ENCODE measurements at places on chromosomes 6 and 20.

DNA sequence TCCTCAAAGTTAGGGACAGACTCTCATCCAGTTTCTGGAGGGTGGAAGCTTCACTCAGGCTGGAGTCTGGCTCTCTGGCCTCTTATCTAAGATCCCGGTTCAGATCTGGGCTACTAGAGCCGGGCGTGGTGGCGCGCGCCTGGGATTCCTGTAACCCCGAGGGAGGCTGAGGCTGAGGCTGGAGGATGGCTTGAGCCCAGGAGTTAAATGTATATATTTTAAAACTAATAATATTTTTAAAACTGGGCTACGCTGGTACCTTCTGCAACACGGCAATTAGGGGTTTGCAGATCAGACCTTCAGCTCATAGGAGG lies 710 bp upstream of the ZNF343 start:
- DNase-seq = no peak

- DNase-seq = no peak
These were observed 107.2 kb upstream of the PLEKHG1 start for GRCh38 chr6:150492507-150492906.

DNA sequence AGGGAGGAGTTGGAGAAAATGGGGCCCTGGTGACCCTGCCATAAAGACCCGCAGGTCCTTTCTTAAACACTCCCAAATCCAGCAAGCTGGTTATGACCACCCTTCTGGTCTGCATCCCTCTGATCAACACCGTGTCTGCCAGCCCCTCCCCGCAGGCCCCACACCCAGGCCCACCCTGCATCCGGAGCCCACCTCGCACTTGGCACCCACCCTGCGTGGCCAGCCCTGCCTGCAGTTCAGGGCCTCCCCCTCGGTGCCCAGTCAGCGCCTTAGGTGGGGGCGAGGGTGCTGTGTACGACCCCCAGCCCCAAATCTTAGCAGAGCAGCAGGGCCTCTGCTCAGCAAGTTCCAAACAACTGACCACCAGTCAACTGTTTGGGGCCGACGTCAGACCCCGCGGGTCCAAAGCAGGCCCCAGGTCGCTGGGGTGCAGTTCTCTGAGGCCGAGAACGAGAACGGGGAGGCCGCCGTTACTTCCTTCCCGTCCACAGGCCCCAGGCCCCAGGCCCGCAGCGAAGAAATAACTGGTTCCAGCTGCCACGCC lies 1.2 kb downstream of the ACSS1 start:
- no peak for DNase-seq

- DNase-seq = no peak
These were observed 121.9 kb upstream of the ZFP64 start for GRCh38 chr20:52313341-52313963.

GRCh38 chr20:51377132-51377531 lies 165.4 kb downstream of the NFATC2 start:
- no peak for DNase-seq

DNA sequence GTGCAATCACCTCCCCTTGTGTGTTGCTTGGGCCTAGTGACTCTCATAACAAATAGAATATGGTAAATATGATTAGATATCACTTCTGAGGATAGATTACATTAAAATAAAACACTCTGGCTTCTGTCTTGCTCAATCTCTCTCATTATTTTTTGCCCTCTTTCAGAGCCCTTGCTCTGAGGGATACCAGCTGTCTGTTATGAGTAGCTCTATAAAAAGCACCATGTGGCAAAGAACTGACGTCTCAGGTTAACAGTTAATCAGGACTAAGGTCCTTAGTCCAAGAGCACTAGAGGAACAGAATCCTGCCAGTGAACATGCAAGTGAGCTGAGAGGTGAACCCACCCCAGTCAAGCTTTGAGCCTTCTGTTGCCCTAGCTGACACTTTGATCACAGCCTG lies 402.2 kb upstream of the HTR1E start:
- DNase-seq = no peak

- no peak for DNase-seq
These were observed 39.8 kb upstream of the CDH22 start for GRCh38 chr20:46347841-46348803.

- no peak for DNase-seq
These were observed 2.8 kb downstream of the RAET1E start for GRCh38 chr6:149895048-149895590.

GRCh38 chr6:100268326-100268725 lies 196.4 kb downstream of the SIM1 start:
- DNase-seq = no peak

- DNase-seq = no peak
These were observed 133.4 kb downstream of the PREX1 start for GRCh38 chr20:48694381-48694865.

- no peak for DNase-seq
These were observed 366.2 kb downstream of the ZFAND3 start for GRCh38 chr6:38185752-38186151.

Measured in T-helper 1 cell (primary cell).